ENCODE measurements at places on chromosomes 5 and 9.

DNA sequence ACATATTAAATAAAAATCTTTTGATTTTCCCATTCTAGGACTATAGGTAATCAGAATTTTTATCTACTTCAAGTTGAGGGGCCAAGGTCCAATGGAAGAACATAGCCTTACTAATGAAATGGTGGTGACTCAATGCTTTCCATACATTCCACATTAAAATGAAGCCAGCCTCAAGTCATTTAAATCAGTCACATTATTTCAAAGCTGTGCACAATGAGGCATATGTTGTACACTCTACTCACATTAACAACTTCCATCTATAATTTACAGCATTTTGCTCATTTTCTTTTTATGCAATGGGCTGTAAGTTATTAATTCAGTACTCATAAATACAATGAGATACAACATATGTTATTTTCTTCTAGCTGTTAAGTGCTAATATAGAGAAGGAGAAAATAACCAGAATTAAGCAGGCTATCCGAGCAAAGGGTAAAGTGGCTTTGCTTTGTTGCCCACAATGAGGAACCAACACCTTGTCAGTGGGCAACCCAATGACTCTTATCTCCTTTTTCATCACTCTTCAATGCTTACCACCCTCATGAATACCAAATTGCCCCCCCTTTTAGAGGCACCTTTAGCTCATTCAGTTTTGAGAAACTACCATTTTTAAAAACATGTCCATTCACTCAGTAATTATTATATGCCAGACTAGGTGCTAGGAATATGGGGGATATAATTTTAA, 52.4 kb downstream of the TTLL11 start:
- DNase-seq: no peak

- DNase-seq: no peak
Observed at GRCh38 chr5:135067587-135067986, 33.6 kb upstream of the PITX1 start.

GRCh38 chr9:79471580-79472543, 99.9 kb upstream of the TLE4 start:
- DNase-seq: no peak

GRCh38 chr5:89229331-89230070, 346.5 kb upstream of the MEF2C start:
- DNase-seq: no peak

- DNase-seq: no peak
Observed at GRCh38 chr5:67051164-67051563, 145.4 kb downstream of the CD180 start.

DNA sequence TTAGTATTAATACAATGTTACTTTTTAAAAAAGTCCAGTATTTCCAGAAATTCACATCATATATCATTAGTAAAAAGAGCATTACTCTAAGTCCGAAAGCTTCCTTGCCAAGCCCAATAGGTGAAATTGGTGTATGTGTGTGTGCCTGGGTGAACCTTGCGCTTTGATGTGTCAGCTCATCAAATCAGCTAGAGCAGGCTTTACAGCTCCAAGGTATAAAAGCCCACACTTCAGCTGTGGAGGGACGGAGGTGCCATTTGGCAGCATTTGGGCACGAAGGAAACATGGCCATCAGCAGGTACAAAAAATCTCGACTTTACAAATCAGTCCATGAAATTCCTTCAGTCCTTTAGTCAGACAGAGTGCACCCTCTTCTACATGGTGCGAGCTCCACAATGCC, 76.5 kb upstream of the IL7R start:
- no peak for DNase-seq

- no peak for DNase-seq
Observed at GRCh38 chr9:82732928-82733327, 330.0 kb downstream of the RASEF start.

DNA sequence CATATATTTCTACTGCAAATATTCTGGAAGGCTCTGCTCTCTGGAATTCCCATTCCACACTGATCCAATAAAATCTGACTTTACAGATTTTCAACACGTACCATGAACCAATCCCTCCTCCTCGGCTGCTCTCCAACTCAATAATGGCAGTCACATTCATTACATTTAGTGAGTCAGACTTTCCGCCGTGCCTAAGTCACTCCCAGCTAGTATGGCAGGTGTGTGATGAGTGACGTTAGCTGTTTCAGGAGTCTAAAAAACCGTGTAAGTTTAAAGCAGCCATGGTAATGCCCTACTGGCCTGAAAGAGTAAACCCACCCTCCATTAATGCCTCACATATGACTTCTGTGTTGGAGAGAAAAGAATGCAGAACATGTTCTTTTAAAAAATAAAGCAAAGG, 3.3 kb downstream of the FBN2 start:
- DNase-seq: no peak

DNA sequence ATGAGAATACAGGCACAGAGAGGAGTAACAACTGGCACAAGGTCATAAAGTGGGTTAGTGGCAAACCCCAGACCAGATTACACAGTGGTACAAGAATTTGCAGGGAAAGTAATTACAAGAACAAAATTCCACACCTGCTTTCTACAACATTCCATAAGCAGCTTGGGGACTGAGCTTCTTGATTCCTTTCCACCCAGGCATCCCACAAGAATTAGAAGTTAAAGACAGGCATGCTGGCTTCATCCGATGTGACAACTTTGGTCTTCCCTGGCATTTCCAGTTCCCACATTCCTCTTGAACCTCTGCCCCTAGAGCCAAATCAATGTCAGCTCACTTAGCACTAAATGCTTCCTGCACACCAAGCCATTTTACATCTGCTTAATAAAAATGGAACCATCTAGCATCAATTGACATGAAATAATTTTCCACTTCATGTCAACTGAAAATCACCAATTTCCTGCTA, 435.8 kb upstream of the PAPPA start:
- no peak for DNase-seq

GRCh38 chr5:170565072-170565471, 61.3 kb downstream of the KCNIP1 start:
- DNase-seq: no peak

DNA sequence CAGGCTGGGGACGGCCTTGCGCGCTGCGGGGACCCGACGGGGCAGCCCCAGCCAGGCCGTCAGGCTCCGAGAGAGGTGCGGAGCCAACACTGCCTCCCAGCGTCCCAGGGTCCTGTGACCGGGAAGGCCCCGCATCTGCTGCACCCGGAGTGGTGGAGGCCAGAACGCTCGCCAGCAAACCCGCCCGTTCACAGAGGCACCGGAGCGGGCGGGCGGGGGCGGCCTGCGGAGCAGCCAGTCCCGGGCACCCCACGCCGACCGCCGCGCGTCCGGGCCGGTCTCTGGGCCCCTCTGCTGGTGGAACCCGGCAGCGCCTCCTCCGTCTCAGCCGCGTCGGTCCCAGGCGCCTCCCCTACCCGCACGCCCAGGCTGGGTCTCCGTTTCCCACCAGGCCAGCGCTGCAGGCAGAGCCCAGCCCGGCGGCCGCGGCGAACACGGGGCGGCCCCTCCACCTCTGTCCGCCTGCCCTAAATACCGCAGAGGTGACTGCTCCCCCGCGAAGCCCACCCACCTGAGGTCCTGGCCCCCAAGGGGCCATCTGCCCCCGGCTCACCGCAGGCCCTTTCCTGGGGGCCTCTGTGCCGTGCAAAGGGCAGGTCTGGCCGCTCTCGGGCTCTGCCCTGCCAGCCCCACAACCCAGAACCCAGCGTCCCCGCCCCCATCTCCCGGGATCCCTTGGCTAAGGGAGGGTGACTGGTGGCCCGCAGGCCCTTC, 15.9 kb downstream of the EXD3 start:
- DNase-seq: peak; percentile 38

DNA sequence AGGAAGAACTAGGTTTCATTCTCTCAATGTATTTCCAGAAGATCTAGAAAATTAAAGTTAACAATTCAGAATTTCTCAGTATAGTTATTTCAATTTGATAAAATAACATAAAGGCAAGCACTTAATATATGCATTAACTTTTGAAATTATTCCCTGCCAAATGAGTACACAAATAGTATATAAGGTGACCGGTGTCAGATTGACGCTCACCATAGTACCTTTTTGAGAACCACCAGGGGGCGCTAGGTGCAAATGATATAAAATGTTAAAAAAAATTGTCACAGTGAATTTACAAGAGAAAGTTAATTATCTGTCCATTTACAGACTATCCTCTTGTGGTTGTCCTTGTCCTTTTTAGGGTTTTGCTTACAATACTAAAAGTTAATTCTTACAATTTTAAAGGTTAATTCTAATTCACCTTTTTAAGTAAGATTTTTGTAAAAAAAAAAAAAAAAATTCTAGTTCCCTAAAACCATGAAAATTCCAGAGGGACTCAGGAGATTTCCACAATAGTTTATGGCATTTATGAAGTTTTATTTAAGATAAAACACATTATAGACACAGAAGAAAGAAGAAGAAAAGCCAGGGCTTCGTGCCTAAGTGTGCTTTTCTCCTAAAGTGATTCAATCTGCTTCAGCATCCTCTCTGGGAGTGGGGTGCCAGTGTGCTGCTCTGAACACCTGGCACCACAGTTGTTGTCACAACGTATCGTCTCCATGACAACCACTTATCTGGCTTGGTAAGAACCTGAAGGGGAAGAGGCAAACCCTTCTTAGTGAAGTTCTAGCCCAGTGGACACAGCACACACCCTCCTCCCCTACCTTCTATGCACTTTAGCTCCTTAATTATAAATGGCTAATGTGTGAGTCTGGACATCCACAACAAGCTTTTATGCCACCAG, 1.7 kb downstream of the ADAMTS16 start:
- peak; percentile 19 for DNase-seq

Data from activated CD8-positive, alpha-beta memory T cell treated with anti-CD3 and anti-CD28 coated beads for 1 hour (primary cell).